ENCODE measurements at places on chromosomes 11 and 22.

DNA sequence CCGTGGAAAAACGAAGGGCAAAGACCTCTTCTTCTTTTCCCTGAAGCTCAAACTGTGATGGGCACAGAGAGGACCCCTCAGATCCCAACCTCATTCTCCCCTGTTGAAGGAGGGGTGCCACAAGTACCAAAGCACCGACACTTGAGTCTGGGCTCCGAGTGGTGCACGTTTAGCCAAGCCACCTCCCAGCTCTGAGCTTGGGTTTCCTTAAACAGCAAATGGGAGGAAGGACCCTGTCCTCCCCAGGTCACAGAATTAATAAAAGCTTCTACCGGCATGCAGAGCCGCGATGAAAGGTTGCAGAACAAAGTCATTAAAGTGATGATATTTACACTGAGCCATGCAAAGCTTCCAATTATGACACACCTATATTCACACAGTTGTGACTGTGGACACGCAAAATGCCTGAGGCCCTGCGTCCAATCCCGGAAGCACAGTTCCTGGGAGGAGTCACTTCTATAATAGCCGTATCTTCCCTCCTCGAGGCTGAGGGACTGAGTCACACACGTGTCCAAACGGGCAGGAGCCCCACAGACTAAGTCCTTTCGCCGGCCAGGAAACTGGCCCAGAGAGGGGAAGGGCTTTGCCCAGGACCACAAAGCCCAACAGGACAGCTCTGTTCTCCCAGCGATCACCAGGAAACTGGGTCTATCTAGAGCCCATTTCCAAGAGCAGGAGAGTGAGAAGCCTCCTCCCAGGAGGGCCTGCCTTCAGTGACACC lies 922 bp upstream of the CSNK1E start:
- no peak for DNase-seq

- peak; percentile 31 for DNase-seq
Measured at GRCh38 chr11:127559978-127560377, 559.4 kb upstream of the KIRREL3 start.

DNA sequence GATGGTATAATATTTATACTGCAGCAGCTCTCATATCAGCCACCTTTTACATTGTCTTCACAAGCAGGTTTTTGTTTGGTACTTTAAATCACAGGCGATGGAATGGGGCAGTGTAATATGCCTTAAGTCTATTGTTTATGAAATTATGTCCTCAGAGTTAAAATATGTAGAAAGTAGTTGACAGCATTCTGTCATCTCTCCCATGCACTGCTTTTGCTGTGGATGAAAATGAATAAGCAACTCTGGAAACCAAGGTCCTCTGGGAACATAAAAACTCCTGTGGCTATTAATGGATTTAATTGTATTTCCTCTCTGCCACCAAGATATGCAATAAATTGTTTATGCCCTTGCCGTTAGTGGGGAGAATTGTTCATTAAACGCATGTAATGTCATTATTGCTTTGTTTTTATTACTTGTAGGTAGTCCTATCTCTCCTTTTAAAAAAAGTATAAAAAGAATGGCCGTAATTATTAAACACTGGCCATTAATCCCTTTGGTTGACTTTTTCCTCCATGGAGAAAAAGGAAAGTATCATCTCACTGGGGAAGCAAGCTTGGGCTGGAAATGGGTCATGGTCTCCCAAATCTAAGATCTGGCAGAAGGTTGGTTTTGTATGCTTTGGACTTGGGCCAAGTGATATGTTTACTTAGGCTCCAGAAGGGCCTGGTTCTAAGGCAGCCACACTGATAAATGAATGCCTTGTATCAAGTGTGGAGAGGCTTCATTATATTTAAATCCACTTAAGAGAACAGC lies 13.1 kb downstream of the PACS1 start:
- peak; percentile 37 for DNase-seq

DNA sequence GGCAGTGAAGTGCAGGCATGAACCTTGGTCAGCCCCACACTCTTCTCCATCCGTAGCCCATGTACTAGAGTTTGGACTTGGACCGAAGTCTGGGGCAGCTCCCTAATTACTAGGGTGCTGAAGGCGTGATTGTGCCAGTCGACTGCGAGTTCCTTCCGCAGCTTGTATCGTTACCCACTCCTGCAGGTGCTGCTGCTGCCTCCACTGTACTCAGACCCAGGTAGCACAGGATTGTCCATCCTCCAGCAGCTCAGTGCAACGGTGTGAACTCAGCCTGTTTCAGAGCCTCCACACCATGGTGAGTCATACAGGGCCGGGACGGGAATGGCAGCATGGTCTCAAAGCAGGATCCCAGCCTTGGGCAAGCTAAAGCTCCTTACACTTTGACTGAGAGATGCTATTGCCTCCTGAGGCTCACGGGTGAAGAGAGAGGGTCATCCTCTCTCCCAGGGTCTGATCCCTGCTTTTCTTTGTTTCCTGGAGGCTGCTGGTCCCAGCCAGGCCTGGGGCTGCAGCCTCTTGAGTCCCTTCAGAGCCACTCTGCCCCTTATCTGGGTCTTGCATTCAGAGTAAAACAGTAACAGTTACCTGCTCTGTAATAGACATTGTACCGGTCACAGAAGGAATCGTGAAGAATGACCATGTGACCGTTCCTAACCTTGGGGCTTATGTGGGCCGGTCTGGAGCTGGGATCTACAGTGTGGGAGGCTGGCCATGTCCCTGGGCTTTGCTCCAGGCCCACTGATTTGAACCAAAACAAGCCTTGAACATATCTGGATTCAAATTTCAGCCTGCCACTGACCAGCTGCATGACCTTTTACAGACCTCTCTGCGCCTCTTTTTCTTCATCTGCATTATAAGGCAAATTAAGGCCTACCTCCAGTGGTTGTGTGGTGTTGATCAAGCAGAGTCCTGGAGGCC lies 1.7 kb downstream of the TKFC start:
- no peak for DNase-seq
